Activated naive CD8-positive, alpha-beta T cell treated with anti-CD3 and anti-CD28 coated beads, Interleukin-2, amount 50 U/mL, for 24 hours (primary cell): ENCODE measurements at places on chromosomes 7 and 10.

DNA sequence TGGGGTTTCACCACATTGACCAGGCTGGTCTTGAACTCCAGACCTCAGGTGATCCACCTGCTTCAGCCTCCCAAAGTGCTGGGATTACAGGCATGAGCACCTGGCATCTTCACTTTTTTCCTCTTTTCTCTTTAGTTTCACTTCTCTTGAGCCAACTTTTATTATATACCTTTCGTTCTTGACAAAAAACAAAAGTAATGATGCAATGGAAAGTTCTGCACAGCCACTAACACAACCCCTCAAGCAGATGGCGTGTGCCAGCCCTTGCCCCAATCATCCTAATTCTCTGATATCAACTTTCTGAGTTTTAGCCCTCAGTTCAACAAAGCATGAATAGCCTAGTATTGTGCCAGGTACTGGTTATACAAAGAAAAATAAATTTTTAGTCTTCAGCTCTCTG, 223.6 kb downstream of the CHCHD3 start:
- no peak for DNase-seq

DNA sequence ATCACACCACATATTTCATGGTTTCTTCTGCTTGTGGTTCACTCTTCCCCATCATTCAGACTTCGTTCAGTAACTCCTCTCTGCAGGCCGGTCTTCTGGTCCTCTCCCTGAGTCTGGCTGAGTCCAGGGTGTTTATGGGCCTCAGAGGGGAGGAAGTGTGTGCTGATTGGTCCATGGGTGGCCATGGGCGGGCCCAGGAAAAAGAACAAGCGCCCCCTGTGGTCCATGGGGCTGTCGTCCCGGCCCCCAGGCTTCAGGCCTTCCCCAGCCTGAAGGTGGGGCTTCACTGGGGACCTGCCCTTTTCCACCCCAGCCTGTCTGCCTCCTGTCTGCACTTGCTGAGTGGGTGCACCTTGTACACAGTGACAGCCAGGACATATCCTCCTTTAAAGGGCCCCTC, 123.7 kb downstream of the VIPR2 start:
- no peak for DNase-seq

DNA sequence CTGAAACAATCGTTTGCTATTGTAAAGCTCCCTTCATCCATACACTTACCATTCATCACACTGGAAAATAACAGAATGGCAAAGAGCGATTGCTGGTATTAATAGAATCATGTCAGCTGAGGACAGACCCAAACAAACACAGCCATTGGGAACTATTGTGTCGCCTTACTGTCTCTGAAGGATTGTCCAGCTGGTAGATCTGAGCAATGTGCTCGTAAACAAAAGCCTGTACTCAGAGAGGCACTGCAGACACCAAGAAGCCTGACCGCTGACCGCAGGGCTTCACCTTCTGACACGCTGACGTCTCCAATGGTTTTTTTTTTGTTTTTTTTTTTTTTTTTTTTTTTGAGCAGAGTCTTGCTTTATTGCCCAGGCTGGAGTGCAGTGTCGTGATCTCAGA, 151.0 kb upstream of the FRMD4A start:
- no peak for DNase-seq

DNA sequence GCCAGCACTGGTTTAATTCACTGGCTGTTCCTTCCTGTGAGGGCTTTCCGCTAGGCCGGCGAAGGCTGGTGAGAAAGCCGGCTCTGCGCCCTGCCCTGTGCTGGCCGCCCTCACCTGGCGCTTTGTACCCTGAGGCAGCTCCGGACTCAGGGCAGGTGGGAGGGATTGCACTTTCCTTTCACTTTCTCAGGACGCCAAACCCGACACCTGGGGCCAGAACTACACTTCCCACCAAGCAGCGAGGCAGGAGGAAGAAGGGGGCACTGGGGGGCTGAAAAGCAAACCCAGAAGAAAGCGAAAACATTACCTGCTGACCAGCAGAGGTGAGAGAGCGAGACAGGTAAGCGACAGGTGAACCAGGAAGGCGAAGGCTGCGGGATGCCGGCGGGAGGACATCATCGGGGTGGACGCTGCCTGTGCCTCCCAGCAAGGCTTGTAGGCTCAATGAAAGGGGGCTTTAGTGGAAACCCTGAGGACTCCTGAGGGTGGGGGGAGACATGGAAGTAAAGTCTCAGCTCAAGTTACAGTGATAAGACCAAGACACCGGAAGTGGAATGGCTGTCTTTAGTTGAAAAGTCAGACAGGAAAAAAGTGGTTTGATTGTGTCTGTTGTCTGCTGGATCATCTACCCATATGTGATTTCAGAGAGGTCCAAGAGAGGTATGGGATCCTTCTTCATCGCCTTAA, at the start of gene RAB19:
TSS of gene RAB19 (plus strand) at position 181 of the 687 bp plus-strand sequence. CDS start 3,589 bp downstream, outside the sequence.
- DNase-seq, result peak; percentile 36

DNA sequence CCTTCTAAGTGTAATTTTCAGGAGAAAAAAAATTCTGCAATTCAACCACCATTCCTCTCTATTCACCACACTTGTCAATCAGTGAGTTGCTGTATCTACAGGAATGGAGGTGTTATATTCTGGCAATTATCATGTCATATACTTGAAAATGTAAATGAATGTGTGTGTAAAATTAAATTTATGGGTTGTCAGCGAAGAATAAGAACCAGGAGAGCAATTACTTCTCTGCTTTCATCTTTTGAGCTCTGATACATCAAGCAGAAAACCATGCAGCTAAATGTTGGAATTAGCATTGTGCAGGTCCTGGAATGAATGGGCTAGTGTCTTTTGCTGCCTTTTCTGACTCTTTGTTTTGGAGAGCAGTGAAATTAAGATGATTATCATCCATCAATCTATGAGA, 207.6 kb downstream of the FOXP2 start:
- DNase-seq, result no peak

DNA sequence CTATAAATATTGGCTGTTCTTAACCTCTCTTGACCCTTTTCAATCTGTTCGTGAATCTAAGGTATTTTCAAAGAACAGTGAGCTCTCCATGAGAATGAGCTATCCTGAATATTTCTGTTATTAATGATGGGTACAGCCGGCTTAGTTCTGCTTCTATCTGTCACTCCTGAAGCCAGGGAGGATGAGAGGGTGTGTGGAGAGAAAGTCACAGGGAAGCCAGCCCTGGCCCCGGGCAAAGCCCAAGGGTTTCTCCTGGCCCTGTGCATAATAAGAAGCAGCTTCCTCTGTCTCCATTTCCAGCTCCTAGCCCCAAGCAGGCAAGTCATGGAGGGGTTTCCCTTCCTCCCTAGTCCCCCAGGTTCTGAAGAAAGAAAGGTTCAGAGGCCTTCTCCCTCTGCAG, 151.1 kb downstream of the KCNMA1 start:
- no peak for DNase-seq

DNA sequence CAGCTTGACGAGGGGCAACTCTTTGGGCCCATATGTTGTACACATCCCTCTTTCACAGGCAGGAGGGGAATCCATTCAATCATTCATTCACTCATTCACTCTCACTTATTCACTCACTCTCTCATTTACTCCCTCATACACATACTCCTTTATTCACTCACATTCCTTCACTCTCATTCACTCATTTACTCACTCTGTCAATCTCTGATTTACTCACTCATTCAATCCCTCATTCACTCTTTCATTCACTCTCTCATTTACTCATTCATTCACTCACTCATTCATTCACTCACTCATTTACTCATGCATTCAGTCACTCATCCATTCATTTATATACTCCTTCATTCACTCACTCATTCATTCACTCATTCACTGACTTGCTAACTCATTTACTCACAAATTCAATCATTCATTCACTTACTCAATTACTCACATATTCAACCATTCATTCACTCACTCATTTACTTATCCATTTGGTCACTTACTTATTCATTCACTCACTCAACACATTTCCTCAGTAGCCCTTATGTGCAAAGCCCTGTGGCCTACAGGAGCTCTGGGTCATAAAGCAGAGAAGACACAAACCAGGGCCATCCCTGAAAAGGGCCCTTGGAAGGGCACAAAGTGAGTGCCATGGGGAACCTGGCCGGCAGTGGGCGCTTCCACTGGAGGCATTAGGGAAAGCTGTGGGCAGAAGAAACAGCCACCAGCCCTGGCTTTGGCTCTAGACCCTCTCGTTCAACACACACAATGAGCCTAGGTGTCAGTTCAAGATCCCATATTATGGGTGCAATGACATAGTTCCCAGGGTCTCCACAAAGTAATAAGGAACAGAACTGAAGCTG, 26.0 kb downstream of the HIP1 start:
- no peak for DNase-seq

GRCh38 chr10:110725801-110726630, 81.9 kb downstream of the RBM20 start:
- DNase-seq, result no peak

GRCh38 chr10:60040014-60040662, 133.8 kb upstream of the CCDC6 start:
- no peak for DNase-seq
